ENCODE measurements at places on chromosomes 16 and 17.

DNA sequence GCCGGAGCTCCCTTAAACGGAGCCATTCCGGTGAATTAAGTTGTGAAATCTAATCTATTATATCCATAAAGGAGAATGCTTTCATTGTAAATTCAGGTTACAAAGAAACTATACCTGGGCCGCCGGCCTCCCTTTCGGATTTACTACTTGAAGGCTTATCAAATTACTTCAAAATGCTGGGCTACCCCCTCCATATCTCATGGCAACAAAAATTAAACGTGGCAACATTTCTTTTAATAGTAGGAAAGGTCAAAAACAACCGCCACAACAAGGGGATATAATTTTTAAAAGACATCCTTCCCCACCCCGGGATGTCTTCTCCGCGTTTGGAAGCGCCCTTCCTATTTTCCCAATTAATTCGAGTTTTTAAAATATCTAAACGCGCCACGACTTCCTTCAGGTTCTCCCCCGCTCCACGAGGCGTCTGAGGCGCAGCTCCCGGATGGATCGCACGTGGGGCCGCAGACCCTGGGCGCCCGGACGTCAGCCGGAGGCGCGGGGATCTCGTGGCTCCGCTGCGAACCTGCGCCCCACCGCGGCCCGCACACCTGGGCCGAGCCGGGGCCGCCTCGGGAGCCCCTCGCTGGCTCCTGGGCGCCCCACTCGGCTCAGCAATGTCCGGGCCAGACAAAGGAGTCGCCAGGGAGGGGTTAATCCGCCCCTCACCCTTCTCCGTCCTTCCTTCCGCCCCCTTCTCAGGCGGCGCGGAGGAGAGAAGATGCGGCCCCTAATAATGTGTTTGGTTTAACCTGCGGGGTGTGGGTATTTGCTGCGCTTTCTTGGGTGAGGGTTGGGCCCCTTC, 47.4 kb upstream of the SLC38A10 start:
- DNase-seq, result no peak

DNA sequence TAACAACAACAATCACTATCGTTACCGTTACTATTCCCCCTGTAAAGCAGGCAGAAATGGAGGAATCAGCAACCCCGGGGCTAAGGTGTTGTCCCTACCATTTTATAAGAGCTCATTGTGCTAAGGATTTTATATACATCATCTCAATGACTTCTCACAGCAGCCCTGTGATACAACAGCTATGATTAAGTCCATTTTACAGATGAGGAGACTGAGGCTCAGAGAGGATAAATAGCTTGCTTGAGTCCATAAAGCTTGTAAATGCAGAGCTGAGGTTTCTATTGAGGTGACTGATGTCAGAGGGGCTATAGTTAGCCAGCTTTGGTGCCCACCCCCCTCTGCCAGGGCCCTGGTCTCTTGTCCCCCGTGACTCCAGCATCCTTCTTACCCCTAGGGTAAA, 16.7 kb upstream of the PDK2 start:
- DNase-seq, result no peak

DNA sequence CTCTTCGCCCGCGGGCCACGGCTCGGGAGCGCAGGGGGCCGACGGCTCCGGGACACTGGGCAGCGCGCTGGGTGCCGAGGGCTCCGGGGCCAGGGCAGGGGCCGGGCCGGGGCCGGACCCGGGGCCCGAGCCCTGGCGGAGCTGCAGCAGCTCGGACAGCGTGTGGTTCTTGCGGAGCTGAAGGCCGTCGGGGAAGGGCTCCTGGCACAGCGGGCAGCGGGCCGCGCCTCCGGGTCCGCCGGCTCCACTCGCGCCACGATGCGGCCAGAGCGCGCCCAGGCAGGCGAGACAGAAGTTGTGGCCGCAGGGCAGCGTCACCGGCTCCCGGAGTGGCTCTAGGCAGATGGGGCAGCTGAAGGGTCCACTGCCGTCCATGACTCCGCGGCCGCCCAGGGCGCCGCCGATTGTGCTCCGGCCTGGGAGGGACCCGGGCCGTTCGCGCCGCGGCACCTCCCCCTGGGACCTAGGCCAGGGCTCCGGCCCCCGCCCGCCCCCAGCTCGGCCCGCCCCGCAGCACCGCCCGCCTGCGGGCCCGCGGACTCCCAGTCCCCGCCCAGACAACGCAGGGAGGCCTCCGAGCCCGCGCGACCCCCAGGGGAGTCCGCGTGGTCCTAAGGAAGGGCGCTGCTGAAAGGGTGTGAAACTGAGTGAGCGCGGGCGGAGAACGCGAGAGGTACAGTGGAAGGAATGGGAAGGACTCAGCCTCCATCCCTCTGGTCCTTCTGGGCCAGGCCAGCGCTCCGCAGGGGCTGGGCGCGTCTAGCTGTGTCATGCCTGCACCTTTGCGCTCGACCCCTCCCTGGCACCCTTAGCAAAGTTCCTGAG, at the start of gene TRIM47:
Gene TRIM47 (minus strand): TSS at position 408 of the 825 bp plus-strand sequence. CDS start 33 bp downstream, at position 375.
- no peak for DNase-seq

- DNase-seq, result no peak
Observed at GRCh38 chr17:34307110-34307509, 12.1 kb upstream of the CCL8 start.

- DNase-seq, result no peak
Observed at GRCh38 chr17:36816214-36816906, 120.9 kb upstream of the LHX1 start.

DNA sequence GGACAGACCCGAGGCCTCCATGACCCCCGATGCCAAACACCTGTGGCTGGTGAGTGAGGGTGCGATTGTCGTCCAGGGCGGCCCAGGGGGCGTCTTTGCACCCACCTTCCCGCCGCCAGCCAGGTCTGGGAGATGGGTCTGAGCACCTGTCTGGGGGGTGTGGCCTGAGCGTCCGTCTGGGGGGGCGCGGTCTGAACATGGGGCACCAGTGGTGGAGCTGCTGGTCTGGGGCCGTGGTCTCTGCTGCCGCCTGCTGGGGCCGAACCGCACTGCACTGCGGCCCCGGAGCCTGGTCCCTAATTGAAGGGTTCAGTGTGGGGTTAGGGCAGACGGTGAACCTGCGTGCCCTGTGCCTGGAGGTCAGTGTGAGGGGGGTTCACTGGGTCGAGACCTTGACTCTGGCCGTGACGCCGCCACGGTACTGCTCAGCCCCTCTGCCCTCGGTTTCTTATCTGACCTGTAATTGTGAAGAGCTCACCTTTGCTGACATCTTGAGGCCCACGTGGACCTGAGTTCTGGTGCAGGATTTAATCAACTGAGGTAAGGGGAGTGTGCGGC, 12.6 kb upstream of the TCF25 start:
- DNase-seq, result peak; percentile 69

DNA sequence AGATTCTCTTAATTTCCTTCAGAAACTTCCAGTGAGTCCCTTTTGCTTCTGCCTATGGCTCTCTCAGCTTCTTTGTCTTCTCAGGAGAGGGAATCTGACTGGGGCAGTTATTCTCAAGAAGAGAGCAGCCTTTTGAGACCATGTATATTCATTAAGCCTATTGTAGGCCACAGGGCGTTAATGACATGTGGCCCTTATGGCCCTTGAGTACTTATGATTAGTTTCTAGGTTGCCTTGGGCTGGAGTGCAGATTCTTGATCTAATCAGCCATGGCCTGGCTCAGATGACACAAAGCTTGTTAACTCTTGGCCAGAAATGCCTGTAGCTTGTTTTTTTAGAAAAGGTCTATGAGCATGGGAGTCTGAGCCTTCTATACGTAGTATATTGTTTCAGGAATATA, 17.4 kb downstream of the MFSD11 start:
- no peak for DNase-seq

DNA sequence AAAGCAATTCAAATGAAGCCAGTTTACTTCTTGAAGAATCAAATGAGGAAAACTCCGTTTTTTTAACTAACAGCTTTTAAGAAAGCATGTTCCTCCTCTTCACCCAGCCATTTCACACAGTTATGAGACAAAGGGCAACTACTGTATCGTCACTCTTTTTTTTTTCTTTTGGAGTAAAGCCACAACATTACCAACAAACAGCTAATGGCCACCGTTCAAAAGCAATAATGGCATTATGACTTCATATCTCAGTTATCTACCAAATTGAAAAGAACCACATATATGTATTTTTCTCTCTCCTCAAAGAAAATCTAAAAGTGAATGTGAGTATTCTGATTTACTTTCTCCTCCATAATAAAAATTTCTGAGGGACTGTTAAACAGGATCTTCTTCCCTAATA, 14.5 kb downstream of the GRB2 start:
- DNase-seq, result no peak

DNA sequence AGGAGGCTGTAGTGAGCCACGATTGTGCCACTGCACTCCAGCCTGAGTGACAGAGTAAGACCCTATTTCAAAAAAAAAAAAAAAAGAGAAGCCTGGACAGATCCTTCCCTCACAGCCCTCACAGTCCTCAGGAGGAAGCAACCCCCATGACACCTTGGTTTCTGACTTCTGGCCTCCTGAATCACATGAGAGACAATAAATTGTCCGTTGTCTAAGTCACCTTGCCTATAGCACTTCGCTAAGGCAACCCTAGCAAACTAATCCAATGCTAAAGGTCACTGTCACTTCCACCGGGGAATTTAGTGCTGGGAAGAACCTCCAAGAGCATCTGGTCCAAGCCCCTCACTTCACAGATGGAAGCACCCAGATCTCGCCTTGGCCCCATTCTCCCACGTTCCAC, 18.9 kb upstream of the SLC39A11 start:
- no peak for DNase-seq

DNA sequence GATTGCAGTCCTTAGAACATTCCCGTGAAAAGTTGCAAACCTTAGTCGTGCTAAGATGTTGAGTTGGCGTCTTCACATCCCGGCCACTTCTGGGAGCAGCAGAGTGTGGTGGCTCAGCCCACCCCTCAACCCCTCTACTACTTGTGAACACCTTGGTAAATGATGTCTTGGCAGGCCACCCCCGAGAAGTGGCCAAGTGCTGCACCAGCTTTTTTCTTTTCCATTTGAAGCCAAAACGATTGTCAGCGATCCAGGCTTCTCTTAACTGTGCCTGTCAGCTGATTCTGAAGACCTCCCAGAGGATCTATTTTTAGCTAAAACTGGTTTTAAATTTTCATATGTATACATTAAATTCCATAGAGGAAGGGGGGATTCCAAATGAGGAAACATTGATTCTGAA, 247.5 kb downstream of the CDH13 start:
- no peak for DNase-seq

GRCh38 chr16:4060009-4060408, 56.2 kb downstream of the ADCY9 start:
- no peak for DNase-seq

DNA sequence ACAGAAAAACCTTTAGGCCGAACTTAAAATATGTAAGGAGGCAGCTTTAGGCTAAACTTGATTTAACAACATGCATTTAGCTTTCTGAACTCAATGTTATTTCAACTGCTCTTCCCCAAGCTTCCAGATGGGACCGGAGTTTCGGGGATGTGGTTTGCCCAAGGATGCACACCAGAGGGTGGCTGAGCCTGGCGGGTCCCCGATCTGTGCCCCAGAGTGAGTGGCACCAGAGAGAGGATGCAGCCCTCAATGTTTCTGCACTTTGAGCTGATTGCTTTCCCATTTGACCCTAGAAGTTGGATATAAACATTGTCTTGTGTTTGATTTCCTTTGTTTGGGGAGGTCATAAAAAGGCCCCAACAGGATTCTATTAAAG, 348.0 kb upstream of the TNRC6C start:
- DNase-seq, result no peak

GRCh38 chr17:65727246-65727645, 165.8 kb upstream of the AXIN2 start:
- no peak for DNase-seq

- DNase-seq, result no peak
Observed at GRCh38 chr17:49051269-49051668, 54.1 kb downstream of the IGF2BP1 start.

DNA sequence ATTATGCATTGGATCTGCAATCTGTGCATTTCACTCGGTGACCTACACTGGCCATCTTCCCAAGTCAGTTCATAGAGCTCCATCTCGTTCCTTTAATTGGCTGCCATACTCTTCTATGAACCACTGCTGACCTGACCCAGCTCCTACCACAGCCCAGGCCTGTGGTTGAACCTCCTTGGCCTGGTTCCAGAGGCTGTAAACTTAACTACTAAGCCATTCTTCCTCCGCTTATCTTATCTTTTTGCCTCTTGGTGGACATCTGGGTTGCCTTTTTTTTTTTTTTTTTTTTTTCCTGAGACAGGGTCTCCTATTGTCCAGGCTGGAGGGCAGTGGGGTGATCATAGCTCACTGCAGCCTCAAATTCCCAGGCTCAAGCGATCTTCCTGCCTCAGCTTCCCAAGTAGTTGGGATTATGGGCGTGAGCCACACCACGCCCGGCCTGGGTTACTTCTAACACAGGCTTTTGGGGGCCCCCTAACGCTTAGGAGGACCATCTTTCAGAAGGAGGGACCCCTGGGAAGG, 18.3 kb downstream of the COQ7 start:
- DNase-seq, result no peak

- DNase-seq, result no peak
Observed at GRCh38 chr17:55710829-55711496, 11.7 kb downstream of the TMEM100 start.

- DNase-seq, result no peak
Observed at GRCh38 chr16:55154262-55154661, 169.7 kb upstream of the IRX6 start.

- no peak for DNase-seq
Observed at GRCh38 chr16:74372369-74372768, 3.7 kb upstream of the NPIPB15 start.

GRCh38 chr17:50916708-50917417, 50.7 kb upstream of the TOB1 start:
- DNase-seq, result no peak

DNA sequence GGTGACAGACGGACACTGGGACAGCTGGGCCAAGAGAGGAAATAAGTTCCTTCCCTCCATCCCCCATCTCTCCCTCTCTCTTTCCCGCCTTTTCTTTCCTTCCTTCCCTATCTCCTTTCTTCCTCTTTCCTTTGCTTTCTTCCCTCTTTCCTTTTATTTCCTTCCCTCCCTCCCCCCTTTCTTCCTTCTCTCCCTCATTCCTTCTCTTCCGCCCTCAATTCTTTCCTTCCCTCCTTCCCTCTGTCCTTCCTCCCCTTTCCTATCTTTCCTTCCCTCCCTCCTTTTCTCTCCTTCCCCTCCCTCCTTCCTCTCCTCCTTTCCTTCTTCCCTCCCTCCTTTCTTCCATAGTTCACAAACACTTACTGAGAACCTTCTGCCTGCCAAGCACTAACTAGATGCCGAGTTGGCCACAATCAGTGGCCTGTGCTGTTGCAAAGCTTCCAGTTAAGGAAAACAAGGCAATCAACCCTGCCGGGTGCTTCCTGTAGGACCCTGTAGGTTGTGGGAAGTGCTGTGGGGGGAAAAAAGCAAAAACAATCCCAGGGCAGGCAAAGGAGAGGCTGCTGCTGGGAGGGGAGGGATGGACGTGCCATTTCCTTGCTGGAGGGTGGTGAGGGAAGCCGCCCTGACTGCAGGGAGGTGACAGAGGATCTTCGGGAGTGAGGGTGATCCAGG, 31.7 kb downstream of the ABCC6 start:
- no peak for DNase-seq

Data from NCI-H526 (cell line).